ENCODE measurements at places on chromosomes 5 and 9.

DNA sequence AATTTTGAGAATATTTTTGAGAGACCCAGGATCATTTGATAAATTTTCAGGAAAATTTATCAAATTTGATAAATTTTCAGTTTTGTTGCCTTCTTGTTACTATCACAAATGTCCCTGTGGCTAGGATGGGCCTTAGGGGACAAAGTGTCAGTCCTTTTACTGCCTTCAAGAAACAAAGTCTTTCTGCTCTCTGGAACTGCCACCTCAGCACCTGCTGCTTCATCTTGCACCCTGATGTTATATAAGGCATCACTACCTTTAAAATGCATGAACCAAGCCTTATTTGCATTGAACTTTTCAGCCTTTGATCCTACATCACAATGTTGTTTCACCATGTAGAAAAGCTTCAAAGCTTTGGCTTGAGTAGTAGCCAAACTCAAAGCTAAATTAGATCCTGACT is 123.0 kb upstream of the CNTLN start:
- DNase-seq = no peak

- no peak for DNase-seq
These were observed 51.0 kb upstream of the FYB1 start for GRCh38 chr5:39270225-39270848.

DNA sequence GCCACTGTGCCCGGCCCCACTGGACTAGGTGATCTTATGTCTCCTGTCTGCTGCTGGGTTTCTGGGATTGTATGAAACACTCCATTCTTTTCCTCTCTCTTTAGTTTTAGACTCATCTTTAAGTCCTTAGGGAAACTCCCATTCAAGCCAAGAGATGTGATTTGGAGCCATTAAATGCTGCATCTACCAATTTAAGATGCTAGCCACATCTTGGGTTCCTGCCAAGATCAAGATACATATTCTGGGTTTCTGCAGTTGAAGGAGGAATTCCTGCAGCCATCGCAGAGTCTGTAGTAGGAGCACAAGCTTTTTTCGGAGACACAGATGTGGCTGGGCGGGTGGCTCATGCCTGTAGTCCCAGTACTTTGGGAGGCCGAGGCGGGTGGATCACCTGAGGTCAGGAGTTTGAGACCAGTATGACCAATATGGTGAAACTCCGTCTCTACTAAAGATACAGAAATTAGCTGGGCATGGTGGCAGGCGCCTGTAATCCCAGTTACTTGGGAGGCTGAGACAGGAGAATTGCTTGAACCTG is 23.2 kb downstream of the STXBP1 start:
- no peak for DNase-seq

DNA sequence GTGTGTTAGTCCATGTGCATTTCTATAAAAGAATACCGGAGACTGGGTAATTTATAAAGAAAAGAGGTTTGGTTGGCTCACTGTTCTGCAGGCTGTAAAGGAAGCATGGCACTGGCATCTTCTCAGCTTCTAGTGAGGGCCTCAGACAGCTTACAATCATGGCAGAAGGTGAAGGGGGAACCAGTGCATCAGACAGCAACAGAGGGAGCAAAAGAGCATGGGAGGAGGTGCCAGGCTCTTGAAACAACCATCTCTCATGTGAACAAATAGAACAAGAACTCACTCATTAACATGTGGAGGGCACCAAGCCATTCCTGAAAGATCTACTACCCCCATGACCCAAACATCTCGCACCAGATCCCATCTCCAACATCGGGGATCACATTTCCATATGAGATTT is 89.2 kb upstream of the IL33 start:
- DNase-seq = no peak

GRCh38 chr9:110626101-110626829 is 42.3 kb upstream of the MUSK start:
- no peak for DNase-seq

GRCh38 chr9:135487281-135488012 is 7.9 kb downstream of the PPP1R26 start:
- no peak for DNase-seq

GRCh38 chr5:96387616-96388015 is 45.4 kb downstream of the PCSK1 start:
- no peak for DNase-seq

DNA sequence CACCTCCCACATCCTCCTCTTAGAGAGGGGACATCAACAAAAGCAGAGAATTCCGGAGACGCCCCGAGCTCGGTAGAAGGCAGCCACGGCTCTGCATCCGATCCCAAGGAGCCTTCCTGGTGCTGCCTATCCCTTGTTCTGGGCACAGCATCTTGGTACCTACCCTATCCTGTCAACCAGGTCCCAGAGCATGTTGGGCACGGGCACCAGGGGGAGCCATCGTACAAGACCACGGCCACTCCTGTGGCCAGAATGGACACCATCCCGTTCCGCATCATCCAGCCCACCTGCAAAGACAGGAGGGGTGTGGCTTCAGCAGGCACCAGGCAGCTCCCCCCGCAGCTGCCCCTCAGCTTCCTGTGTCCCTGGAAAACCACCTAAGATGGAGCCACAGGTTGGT is 62.7 kb upstream of the ZNF354A start:
- DNase-seq = no peak

- DNase-seq = no peak
These were observed 25.0 kb upstream of the STARD4 start for GRCh38 chr5:111537141-111538024.

GRCh38 chr9:124084087-124084486 is 72.5 kb downstream of the LHX2 start:
- no peak for DNase-seq

- DNase-seq = no peak
These were observed 128.3 kb downstream of the YIPF5 start for GRCh38 chr5:144042156-144042555.

- no peak for DNase-seq
These were observed 261.2 kb upstream of the TRPC7 start for GRCh38 chr5:136626531-136626930.

- DNase-seq = no peak
These were observed 343.7 kb upstream of the KLF4 start for GRCh38 chr9:107833295-107833694.

DNA sequence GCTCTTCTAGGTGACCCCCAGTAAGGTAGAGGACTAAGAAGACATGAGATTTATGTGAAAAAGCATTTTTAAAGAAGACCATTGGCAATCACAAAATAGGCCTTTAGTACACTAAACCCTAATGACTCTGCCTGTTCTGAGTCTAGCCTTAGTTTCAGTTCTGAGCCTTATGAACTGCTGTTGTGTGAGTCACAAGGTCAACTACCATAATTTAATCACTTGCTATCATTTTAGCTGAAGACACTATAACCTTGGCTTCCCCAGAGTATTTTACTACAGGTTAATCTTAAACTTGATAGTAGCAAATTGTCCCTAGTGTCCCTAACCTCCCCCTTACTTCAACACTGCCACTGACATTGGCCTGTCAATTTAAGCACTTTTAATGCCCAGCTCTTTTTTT is 34.4 kb downstream of the APC start:
- no peak for DNase-seq

- DNase-seq = no peak
These were observed 308.2 kb downstream of the ARL15 start for GRCh38 chr5:54001976-54002775.

DNA sequence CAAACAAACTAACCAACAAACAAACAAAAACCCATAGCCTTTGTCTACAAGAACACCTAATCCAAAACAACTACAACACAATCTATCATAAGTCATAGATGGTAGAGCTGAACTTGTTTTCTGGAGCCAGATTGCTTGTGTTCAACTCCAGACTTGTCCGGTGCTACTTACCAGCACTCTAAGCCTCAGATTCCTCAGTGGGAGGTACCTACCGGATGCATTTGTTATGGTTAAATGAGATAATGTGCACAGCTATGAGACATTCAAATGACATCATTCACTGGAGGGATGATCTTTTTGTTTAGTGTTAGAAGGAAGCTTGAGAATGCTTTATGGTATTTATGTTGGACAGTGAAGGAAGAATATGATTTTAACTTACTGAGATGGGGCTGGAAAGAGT is 592.9 kb upstream of the C9orf72 start:
- no peak for DNase-seq

- DNase-seq = no peak
These were observed 82.2 kb downstream of the NRG2 start for GRCh38 chr5:139960723-139961383.
